SJSA1 (cell line): ENCODE measurements at places on chromosomes 7 and 10. TPM values are rescaled to one million over a fixed set of nuclear protein-coding genes. Genes with fewer than 3 reads are reported as not detected.

GRCh38 chr7:139119486-139119849 is 9.9 kb upstream of the ZC3HAV1 start:
- H3K27ac ChIP-seq, result no peak overlapping the region
- peaks cover 8% of the 10 kb centered on the region for H3K27me3 ChIP-seq
- H3K36me3 ChIP-seq, result no peaks in the 10 kb centered on the region
- H3K4me1 ChIP-seq, result peaks cover 5% of the 10 kb centered on the region

- H3K4me1 ChIP-seq, result peaks cover 28% of the 10 kb centered on the region
- peak overlapping the region; percentile 27 for H3K27ac ChIP-seq
- H3K27me3 ChIP-seq, result no peaks in the 10 kb centered on the region
- peak; percentile 85 for DNase-seq
- no peak overlapping the region for H3K4me3 ChIP-seq
- H3K36me3 ChIP-seq, result no peaks in the 10 kb centered on the region
Observed at GRCh38 chr7:117827862-117828261, 45.4 kb downstream of the CTTNBP2 start.

DNA sequence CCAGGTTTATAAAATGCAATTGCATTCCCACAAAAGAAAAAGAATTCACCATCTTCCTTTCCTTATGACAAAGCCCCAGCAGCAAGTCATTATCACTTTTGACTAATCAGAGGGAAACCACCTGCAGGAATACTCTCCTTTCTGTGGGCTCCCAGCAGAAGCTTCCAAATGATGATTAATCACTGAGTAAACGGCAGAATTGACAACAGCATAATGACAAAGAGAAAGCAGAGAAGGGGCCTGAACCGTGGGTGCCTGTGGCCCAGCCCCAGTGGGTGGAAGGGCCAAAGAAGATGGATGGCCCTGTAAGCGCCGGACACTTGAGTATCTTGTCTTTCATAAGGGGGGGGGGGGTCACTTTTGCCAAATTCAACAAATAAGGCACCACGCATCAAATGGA is 152.4 kb upstream of the NRBF2 start:
- H3K4me3 ChIP-seq, result no peak overlapping the region
- no peak overlapping the region for H3K27ac ChIP-seq
- H3K36me3 ChIP-seq, result no peaks in the 10 kb centered on the region
- no peak for DNase-seq

GRCh38 chr10:71582506-71583475 is 136.8 kb downstream of the C10orf105 start:
- H3K4me3 ChIP-seq, result no peak overlapping the region
- no peaks in the 10 kb centered on the region for H3K27me3 ChIP-seq
- DNase-seq, result no peak
- H3K27ac ChIP-seq, result no peak overlapping the region

The RSU1 gene
- 134 and 179 TPM in 2 replicates for total RNA-seq

- H3K4me1 ChIP-seq, result peaks cover 3% of the 10 kb centered on the region; the same call in 1 of the 2 replicates
- no peak for DNase-seq
- no peaks in the 10 kb centered on the region for H3K27me3 ChIP-seq
- H3K4me3 ChIP-seq, result no peak overlapping the region
Observed at GRCh38 chr10:49055221-49055849, 60.0 kb downstream of the VSTM4 start.

DNA sequence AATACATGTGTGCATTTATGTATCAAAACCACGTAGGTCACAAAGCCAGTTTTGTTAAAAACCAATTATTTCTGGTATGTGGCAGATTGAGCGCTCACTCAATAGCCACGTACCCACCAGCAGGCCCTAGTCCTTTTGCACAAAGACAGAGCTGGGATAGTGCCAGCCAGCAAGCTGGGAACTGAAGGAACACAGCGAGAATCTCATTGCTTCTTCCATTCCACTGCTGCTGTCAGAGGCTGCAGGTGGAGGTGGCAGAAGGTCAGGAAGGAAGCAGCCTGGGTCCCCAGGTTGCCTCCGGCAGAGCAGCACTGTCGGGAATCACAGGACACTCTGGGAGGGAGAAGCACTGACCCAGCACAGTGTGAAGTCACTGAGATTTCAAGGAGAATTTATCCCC is 385.5 kb upstream of the PFKP start:
- peaks cover 11% of the 10 kb centered on the region; the same call in 1 of the 2 replicates for H3K27me3 ChIP-seq
- H3K36me3 ChIP-seq, result no peaks in the 10 kb centered on the region
- H3K4me3 ChIP-seq, result no peak overlapping the region
- no peak overlapping the region for H3K27ac ChIP-seq
- no peaks in the 10 kb centered on the region for H3K4me1 ChIP-seq
- DNase-seq, result no peak

DNA sequence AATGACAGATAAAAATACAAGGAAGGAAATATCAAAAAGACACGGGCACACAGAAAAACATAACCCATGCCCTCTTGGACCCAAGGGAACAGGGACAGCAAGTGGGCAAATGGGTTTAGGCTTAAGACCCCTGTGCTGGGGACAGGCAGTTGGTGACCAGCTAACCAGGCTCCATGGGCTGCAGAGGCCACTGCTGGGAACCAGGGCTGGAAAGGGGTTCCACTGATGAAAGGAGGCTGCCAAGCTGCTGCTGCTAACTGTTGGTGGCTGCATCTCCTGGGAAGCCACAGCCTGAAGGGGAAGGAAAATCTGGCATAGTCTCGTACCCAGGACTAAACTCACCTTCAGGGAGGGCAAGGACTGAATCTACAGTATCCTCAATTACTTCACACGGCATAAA is 579.2 kb upstream of the MGMT start:
- H3K4me1 ChIP-seq, result no peaks in the 10 kb centered on the region
- H3K27me3 ChIP-seq, result no peaks in the 10 kb centered on the region
- no peak for DNase-seq
- no peak overlapping the region for H3K27ac ChIP-seq
- H3K36me3 ChIP-seq, result no peaks in the 10 kb centered on the region

GRCh38 chr10:34280599-34281374 is 534.3 kb downstream of the PARD3 start:
- no peak overlapping the region for H3K4me3 ChIP-seq
- H3K27me3 ChIP-seq, result no peaks in the 10 kb centered on the region
- peak overlapping the region; percentile 81 for H3K27ac ChIP-seq
- peaks cover 24% of the 10 kb centered on the region for H3K4me1 ChIP-seq
- peak; percentile 95 for DNase-seq
- no peaks in the 10 kb centered on the region for H3K36me3 ChIP-seq

DNA sequence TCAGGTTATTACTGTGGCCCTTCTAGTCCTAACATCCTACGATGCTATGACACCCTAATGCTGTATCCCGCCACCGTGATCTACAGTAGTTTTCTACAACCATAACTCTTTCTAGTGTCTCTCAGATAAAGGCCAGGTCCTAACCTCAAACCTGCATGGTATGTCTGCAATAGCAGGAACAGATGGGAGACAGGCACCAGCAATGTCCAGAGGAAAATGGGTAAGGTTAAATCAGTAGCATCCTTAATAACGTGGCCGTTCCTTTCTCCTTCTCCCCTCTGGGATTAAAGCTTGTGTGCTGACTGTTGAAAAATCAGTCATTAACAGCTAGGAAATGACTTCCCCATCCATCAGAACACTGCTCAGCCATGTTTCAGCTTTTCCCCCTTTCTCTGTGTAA is 321.9 kb upstream of the NPVF start:
- H3K36me3 ChIP-seq, result no peaks in the 10 kb centered on the region
- H3K27me3 ChIP-seq, result no peaks in the 10 kb centered on the region
- no peaks in the 10 kb centered on the region for H3K4me1 ChIP-seq
- H3K4me3 ChIP-seq, result no peak overlapping the region
